HepG2 (cell line): ENCODE measurements at places on chromosomes 2 and 18.

GRCh38 chr2:235384624-235385023 is 109.2 kb upstream of the AGAP1 start:
- DNase-seq = no peak

DNA sequence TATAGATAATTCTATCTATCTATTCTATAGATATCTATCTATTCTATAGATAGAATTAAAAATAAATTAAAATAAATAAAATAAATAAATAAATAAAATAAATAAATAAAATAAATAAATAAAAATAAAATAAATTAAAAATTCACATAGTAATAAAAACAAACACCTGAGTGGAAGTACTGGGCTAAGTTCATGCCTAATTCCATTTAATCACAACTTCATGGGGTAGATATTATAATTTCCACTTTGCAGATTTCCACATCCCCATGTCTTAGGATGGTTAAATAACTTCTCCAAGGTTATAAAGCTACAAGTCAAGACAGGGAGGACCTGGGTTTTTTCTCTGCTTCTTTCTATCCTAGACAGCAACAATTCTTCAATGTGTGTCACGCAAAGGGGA is 261.4 kb upstream of the MEX3C start:
- no peak for DNase-seq

DNA sequence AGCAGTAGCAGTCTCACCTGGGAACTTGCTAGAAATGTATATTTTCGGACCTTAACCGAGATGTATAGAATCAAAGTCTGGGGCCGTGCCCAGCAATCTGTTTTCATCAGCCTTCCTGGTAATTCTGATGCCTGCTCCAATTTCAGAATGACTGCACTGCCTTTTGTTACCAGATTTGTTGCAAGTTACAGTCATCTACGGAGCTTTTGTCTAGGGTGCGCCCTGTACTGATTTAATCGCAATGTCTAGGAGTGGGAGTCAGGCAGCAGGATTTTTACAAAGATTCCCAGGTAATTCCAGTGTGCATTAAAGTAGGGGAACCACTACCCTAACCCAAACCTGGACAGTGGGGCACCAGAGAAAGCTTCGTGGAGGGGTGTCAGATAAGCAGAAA is 178.0 kb downstream of the HAUS1 start:
- no peak for DNase-seq

- DNase-seq = no peak
Observed at GRCh38 chr18:57785751-57786437, 17.2 kb downstream of the ATP8B1 start.

DNA sequence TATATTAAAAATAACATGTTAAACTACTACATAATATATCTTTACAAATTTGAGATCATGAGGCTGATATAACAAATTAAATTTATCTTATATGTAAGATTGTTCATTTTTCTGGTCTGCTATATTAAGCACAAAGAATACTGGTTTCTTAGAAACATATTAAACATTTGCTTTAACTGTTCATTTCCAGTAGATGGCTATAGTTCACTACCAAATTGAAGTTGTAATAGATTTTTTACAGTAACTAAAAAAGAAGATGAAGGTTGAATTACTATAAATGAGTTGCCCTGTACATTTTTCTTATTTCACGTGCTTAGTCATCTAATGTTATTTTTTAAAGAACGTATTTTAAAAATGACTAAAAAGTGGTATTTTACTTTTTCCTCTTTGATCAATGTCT is 57.0 kb downstream of the ZNF407 start:
- DNase-seq = no peak

- DNase-seq = no peak
Observed at GRCh38 chr2:204239411-204240165, 303.0 kb downstream of the ICOS start.

GRCh38 chr2:103249462-103249861 is 487.6 kb downstream of the TMEM182 start:
- DNase-seq = no peak

DNA sequence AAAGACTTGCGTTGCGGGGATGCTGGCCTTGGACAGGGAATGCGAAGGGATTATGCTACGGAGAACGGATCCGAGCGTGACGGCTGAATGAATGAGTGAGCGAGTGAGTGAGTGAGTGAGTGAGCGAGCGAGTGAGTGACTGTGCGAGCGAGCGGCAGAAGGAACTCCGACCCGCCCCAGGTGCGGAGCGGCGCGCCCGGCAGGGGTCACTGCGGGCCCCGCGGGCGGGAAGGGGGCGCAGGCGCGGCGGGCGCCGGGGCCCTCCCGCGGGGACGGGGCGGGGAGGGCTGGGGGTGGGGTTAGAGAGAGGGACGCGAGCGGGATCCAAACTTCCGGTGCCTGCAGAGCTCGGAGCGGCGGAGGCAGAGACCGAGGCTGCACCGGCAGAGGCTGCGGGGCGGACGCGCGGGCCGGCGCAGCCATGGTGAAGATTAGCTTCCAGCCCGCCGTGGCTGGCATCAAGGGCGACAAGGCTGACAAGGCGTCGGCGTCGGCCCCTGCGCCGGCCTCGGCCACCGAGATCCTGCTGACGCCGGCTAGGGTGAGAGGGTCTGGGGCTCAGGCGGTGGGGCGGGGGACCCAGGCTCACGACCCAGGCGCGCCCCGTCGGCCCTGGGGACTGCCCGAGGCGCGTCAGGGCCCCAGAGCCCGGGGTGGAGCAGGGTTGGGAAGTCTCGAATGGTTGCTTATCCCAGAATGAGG is at the start of gene ITM2C:
TSS of gene ITM2C (plus strand) at position 338 of the 702 bp plus-strand sequence. CDS start at position 422, 84 bp downstream.
- peak; percentile 59 for DNase-seq

DNA sequence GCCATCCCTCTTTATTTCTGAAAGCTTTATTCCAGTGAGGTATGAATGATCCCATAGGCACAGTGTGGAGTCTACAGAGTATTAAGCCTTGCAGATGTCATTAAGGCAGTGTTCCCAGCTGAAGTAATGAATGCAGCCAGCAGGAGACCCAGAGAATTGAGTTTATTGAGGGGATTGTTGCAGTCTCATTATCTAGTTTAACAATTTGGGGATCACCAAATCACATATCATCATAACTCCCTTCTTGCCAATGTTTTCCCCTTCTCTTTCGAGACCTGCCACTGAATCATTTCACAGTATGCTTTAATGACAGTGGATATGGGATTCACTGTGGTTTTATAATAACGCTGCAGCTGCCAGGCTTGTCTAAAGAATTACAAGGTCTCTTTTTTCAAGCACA is 249.3 kb upstream of the FSHR start:
- no peak for DNase-seq

- no peak for DNase-seq
Observed at GRCh38 chr18:64692826-64693225, 543.9 kb upstream of the LINC00305 start.

DNA sequence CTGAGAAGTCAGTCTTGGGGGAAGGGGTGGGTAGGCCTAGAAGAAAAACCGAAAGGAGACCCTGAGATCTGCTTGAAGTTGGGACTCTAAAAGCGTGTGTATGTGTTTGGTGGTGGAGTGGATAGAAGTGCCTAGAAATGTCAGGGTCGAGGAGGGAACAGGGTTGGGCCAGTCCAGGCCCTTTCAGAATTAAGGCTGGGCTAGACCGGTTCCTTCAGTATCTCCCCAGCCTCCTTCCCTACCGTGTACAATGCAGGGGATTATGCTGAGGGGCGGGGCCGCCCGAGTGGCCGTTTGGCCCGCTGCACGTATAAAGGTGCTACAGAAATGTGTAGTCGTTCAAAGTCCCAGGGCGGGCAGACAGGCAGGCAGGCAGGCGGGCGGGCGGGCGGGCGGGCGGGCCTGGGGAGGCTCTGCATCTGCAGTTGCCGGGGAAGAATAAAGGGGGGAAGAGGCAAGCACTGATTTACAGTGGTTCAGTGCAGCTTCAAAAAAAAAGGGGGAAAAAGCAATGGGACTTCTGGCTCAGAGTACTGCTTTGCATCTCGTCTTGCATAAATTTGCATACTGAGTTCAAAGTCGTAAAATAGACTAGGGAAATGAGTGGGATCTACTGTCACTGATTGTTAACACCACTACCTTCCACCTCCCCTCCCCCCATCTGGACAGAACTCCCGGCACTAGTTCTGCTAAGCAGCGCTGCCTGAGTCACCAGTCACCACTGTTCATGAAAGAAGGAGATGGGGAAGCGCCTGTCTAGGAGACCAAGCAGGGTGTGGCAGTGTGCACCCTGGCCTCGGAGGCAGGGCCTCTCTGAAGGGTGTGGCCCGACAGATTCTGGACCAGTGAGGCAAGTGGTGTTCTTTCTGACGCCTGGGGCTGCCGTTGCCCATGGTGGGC is 3.6 kb downstream of the IGFBP2 start:
- DNase-seq = peak; percentile 78

GRCh38 chr2:216202626-216203250 is 93.6 kb downstream of the XRCC5 start:
- peak; percentile 30 for DNase-seq

GRCh38 chr18:58491113-58491696 is 137.7 kb downstream of the ALPK2 start:
- no peak for DNase-seq

DNA sequence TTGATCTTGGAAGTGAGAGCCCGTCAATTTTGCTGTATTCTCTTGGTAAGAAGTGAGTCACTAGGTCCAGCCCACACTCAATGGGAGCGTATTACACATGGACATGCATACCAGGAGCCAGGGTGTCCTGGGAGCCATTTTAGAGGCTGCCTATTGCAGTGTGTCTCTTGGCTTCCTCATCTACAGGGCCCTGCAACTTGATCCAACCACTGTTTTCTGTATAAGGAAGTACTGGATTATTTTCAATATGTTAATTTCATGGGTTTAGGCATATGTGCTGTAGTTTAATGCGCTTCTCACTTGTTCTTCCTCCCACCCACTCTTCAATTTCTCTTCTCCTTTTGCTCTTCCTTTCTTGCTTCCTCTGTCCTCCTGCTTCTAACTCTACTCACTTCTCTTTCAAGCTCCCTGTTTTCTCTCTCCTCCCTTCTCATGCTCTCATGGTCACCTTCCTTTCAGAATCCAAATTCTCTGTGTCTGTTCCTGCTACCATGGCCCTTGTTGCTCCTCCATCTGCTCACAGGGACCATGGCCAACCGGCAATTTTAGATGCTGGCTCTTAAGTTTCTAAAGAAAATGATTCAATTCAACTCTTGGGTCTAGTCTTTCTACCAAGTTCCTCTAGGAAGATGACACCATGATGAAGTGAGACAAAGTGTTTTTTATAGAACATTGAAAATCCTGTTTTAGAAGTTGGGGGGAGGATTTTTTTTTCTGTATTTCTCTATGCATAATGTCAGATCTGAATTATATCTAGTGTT is 152.0 kb upstream of the ZEB2 start:
- DNase-seq = no peak

GRCh38 chr2:45651415-45652089 is at the start of gene PRKCE:
Gene PRKCE, plus strand, starts transcription at chr2:45651675.
- no peak for DNase-seq

GRCh38 chr2:70357684-70358071 is 55.8 kb upstream of the FAM136A start:
- DNase-seq = peak; percentile 14

DNA sequence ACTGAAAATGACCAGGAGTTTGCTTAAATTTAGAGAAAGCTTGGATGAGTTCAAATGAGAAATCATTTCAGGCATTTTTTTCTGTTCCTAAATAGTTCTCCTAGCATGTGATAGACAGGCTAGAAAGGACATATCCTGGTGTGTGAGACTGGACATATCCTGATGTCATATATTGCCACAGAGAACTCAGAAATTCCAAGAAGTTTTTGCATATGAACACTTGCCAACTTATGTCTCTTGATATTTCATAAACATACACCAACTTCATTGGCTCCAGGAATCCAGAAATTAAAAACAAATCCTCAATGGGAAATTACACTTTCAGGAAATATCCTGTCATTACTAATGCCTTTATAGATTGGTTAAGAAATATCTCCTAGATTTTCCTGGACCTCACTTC is 2.9 kb upstream of the SERPINB4 start:
- no peak for DNase-seq

DNA sequence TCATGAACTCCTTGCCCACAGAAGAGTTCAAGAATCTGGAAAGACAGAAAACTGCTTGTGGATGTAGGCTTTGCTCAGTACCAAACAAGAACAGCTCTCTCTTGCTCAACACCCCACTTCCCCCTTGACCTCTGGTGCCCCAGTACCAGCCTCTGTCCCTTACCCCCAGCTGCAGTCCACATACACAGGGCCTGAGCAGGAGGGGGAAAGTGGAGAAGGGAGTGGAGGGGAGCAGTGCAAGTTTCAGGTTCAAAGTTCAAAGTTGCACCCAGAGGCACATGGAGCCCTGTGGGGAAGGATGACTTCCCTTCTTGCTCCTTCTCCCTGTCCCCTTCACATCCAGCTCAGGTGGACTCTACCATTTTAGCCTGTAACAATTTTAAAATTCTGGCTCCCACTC is 61.1 kb upstream of the LPIN2 start:
- DNase-seq = peak; percentile 46

GRCh38 chr2:66583881-66584280 is 149.0 kb downstream of the MEIS1 start:
- no peak for DNase-seq

DNA sequence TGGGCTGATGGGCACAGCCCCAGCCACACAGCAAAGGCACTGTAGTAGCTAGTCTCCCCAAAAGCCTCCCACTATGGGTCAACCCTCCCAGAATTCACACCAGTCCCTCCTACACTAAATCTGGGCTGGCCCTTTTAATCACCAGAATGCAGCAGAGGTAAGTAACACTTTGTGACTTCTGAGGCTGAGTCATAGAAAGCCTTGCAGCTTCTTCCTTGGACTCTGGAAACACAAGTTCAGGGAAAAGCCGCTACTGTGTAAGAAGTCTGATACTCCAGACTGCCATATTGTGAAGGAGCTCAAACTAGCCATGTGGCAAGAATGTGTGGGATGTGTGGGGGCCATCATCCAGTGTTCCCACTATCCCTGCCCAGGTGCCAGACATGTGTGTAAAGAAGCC is 19.0 kb upstream of the SIX2 start:
- no peak for DNase-seq

GRCh38 chr2:204479557-204479956 is 65.7 kb upstream of the PARD3B start:
- DNase-seq = no peak

DNA sequence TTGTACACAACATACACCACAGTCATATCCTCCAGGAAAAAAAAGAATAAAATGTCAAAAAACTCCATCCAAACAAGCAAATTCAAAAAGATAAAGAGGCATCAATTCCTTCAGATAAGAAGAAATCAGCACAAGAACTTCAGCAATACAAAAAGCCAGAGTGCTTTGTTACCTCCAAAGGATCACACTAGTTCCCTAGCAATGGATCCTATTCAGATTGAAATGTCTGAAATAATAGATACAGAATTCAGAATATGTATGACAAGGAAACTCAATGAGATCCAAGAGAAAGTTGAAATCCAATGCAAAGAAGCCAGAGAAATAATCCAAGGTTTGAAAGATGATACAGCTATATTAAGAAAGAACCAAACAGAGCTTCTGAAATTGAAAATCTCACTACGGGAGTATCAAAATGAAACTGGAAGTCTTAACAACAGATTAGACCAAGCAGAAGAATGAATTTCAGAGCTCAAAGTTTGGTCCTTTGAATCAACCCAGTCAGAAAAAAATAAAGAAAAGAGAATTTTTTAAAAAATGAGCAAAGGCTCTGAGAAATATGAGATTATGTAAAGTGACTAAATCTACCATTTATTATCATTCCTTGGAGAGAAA is 80.6 kb downstream of the TRABD2A start:
- no peak for DNase-seq
